Stimulated activated CD4-positive, alpha-beta T cell treated with anti-CD3 and anti-CD28 coated beads, Interleukin-4, amount 100 ng/mL, for 48 hours (primary cell): ENCODE measurements at places on chromosomes 1 and 21.

DNA sequence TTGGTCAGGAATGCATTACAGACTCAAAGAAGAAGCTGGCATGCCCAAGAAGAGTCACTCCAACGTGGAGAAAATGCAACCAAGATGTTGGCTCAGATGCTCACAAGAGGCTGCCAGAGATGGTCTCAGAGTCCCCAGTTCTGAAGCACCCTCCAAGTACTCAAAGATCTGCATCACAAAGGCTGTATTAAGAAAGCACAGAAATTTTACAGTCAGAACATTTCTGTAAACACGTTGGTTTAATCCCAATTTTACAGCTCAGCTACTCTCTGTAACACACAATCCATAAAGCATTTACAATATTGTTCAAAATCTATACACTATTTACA lies 69.4 kb downstream of the CDC7 start:
- no peak for DNase-seq

- no peak for DNase-seq
Measured at GRCh38 chr1:34833711-34834110, 25.8 kb downstream of the SMIM12 start.

DNA sequence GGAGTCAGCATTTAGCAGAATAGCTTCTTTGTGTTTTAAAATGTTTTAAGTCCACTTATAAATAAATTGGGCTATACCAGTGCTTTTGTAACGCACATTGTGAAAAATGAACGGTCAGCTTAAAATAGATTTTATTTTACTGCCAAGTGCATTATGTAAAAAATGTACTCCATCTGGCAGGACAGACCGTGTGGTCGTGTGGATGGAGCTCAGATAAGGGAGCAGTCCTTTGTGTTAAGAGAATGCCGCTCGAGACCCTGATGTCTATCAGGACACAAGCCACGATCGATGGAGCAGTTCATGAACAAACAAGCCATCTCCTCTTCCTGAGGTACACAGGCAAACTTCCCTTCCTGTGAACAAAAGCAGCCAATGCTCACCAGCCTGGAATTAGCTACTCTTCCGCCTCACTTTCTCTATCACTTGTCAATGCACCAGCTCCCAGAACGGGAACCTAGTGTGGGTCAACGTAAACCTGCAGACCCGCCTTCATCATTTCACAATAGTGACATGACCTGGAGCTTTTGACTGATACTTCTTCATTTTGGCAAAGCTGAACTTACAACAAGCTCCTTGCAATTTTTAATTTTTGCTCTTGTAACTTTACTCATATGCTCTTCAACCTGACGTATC lies 243.5 kb downstream of the TGFB2 start:
- no peak for DNase-seq

- no peak for DNase-seq
Measured at GRCh38 chr1:41998250-41998649, 79.5 kb upstream of the HIVEP3 start.

- no peak for DNase-seq
Measured at GRCh38 chr1:239896980-239897379, 194.7 kb upstream of the FMN2 start.

- DNase-seq = no peak
Measured at GRCh38 chr1:158019171-158019868, 25.9 kb downstream of the KIRREL1 start.

GRCh38 chr21:28687586-28687985 lies 305.1 kb downstream of the LTN1 start:
- DNase-seq = no peak

DNA sequence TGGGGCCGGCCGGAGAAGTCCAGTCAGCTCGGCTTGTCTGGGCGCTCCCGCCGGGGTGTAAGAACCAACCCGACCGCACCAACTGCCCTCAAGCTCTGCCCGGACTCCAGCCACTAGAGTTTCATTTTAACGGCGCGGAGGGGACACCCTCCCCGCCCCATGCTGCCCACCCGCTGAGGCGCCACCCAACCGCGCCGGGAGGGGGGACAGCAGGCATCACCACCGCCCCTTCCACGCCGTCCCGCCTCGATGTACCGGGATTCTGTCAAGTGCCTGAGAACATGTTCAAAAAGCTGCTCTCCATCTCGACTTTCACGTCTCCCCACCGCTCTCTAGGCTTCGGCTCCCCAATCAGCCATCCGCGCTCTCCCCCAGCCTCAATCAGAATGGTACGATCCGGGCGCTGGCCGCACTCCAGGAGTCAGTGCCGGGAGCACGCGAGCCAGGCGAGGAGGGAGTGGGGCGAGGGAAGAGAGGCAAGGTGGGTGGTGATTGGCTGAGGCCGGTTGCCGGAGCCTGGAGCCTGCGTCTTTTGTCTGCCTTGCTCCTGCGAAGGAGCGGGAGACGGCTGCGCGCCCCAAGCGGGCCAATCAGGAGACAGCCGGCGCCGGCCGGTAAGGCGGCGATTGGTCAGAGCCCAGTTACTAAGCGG lies at the start of gene PIK3R3:
Gene PIK3R3 (minus strand): TSS at position 101 of the 652 bp plus-strand sequence. CDS start 677 bp downstream, outside the sequence.
- peak; percentile 77 for DNase-seq

DNA sequence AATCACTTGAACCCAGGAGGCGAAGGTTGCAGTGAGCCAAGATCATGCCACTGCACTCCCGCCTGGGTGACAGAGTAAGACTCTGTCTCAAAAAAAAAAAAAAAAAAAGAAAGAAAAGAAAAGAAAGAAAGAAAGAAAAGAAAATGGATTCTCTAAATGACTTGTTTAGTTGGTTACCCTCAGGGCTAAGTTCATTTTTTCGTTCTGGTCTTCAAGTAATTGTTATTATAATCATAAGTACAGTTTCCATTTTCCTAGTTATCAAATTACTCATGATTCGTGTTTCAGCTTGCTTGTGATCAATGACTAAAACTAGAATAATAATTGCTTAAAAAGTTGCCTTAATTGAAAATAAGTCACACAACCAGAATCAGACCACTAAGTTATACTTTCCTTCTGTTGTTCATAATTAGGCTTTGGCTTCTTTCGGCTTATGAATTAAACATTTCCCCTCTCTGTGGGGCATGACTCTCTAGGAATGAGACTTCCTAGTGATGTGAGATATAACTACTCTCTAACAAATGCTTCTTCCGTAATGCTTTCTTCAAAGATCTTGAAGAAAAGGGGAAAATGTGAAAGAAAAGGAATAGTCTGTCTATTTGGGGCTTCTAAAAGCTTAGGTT lies 9.6 kb upstream of the RLF start:
- no peak for DNase-seq

GRCh38 chr1:53198241-53198651 lies 1.6 kb downstream of the CPT2 start:
- no peak for DNase-seq

GRCh38 chr1:167987174-167987573 lies 50.3 kb upstream of the MPC2 start:
- DNase-seq = no peak

DNA sequence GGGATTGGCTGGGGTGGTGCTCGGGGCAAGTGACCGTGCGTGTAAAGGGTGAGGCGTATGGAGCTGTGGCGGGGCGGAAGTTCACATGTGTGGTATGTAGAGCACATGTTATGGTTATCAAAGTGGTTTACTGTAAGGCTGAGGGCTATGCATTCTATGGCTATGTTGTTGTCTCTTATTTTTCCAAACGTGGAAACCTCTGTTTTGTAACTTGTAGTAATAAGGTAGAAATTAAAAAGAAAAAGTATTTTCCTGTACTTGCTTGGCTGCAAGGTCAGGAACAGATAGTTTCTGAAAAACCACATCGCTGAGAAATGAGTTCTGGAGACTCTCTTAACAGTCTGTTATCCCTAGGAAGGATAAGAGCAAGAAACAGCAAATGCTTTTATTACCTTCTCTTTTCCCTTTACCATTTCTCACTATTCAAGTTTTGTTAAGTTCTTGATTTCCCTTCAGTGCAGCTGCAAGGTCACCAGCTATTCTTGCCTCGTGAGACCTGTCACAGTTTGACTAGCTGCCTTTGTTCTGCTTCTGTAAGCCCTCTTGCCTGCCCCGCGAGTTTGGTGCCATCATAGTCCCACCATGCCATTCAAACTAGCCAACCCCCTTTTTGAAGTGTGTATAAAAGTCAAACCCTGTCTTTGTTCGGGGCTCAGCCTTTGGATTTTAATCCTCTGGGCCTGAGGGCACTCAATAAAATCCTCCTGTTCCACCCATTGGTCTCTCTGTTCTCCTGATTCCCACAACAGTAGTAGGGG lies 9.5 kb downstream of the RNU1-2 start:
- peak; percentile 43 for DNase-seq

GRCh38 chr1:162823231-162823630 lies 32.7 kb downstream of the HSD17B7 start:
- no peak for DNase-seq

GRCh38 chr1:147539122-147539575 lies 2.2 kb upstream of the BCL9 start:
- DNase-seq = no peak
